ENCODE measurements at places on chromosomes 7 and 10.

DNA sequence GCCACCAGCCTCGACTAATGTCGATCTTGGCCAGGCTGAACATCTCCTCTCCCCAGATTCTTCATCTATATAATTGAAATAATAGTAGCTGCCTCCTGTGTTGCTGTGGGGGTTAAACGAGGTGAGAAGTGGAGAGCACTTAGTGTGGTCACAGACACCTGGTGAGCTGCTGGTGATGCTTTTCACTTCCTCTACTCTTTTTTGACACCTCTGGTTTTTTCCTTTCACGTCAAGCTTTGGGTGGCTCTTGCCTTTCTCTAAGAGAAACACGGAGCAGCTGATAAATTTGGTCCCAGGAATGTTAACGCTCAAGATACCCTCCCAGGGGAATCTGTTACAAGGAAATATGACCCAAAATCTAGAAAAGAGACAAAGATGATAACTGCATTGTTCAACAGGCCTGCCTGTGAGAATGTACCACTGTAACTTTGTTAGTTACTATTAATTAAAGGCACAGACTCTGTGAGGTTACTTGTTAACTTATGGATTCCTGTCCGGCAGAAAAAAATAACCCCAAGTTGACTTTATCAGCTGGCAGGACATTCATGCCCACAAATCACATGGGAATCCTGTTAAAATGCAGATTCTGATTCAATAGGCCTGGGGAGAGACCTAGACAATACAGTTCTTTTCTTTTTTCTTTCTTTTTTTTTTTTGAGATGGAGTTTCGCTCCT is 9.5 kb upstream of the NPFFR1 start:
- no peak for DNase-seq

DNA sequence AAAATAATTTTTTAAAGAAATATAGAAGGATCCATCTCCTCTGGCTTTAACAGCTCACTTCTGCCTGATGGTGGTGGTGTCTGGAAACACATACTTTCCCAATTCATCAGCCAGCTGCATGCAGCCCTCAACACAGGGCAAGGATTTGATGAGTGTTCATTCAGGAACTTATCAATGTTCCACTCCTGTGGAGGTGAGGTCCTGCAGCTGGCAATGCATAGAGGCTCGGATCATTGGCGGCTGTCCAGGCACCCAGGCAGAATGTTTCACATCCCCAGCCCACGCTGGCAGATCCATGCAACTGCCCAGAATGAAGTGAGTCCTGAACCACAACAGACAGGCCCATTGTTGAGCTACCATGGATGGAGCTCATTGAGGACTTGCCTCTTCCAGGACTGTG is 55.2 kb upstream of the KCNMA1 start:
- no peak for DNase-seq

DNA sequence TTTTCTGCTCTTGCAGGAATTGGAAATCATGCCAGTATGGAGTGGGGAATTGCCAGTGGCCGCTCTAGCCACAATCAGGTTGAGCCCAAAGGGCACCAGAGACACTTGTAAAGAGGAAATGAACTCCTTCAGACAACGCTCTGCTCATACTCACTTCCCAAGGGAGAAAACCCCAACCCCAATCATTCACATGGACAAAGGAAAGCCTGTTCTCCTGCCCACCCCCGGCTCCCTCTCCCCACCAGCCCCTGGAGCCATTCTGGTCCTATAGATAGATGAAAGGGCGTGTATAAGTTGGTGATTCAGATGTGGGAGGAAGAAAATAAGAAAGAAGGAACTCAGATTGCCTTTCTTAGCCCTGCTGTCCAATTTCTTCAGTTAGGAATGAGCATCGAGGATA is 57.4 kb downstream of the GFRA1 start:
- DNase-seq, result no peak

DNA sequence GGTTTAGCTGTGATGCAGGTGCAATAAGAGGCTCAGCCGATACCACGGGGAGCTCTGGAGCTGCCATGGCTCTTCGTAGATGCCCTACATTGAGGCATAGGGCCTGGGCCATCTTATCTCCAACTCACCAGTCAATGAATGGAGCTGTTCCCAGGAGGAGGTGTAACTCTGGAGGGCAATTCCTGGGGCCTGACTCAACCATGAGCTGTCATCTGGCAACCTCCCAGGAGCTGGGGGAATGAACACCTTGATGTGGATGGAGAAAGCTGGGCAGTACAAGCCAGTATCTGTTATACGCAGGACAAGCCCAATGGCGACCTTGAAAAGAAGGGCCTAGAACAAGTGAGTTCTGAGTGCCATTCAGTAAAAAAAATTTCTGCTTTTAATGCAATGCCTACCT is 224.0 kb upstream of the PLXDC2 start:
- DNase-seq, result no peak

- DNase-seq, result no peak
These were observed 10.2 kb upstream of the LFNG start for GRCh38 chr7:2509298-2509906.
